ENCODE measurements at places on chromosomes 2 and 18.

DNA sequence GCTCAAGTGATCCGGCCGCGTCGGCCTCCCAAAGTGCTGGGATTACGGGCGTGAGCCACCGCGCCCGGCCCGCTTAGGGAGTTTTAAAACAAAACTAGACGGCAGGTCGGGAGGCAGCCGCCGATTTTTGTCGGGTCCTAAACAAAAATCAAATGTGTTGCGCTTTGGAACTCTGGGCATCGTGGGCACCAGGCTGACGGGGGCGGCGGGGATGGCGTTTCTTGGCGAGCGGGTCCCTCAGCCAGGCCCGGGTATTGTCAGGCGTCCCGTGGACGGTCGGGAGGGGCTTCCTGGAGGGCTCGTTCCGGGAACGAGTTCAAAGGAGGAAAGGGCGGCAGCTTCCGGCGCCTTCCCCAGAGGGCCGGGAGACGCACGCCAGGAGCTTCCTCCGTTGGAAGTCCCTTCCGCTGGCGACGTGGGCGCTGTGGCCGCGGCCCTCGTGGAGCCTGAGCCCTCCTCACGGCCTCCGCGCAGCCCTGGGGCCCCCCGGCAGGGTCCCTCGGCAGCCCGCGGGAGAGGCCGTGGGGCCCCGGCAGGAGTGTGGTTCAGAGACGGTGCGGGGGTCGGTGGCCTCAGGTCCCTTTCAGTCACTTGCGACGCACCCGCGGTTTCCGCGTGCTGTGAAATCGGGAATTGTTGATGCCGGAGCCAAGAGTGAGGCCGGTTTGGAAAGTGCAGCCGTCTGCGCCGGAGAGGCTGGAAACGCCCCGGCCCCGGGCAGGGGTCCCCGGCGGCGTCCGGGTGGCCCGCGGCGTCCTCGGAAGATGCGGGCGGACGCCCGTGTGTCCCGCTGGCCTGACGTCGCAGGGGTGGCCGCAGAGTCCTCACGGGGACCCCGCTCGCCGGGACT lies 59.3 kb downstream of the EMILIN2 start:
- DNase-seq, result no peak

GRCh38 chr2:41379496-41380221 lies 668.2 kb upstream of the PKDCC start:
- DNase-seq, result no peak

GRCh38 chr2:105800036-105800713 lies 55.5 kb downstream of the NCK2 start:
- no peak for DNase-seq

DNA sequence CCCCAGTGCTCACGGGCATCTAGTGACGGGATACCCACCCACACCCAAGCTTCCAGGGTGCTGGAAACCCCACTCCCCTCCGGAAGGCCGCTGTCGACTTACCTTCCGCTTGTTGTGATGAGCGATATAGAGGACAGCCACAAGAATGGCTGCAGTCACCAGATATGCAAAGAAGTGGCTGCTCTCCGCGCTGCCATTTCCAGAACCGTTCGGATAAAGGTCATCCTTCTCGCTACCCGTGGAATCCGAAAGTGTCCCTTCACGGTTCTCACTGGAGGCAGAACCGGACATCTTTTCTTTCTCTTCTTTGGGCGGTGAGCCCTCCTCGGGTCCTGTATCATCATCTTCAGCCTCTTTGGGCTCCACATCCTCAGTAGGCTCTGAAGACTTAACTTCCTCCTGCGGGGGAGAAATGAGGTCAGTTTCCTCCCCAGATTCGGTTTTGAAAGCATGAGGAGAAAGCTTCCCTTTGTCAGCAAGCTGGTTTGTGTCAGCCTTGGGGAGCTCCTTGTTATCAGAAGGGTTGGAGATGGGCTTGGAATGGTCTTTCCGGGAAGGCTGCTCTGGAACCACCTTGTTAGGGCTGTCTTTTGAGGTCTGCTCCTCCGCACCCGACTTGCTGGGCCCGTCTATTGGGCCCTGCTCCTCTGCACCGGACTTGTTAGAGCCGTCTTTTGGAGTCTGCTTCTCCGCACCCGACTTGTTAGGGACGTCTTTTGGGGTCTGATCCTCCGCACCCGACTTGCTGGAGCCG lies 1.2 kb downstream of the TGOLN2 start:
- DNase-seq, result no peak

DNA sequence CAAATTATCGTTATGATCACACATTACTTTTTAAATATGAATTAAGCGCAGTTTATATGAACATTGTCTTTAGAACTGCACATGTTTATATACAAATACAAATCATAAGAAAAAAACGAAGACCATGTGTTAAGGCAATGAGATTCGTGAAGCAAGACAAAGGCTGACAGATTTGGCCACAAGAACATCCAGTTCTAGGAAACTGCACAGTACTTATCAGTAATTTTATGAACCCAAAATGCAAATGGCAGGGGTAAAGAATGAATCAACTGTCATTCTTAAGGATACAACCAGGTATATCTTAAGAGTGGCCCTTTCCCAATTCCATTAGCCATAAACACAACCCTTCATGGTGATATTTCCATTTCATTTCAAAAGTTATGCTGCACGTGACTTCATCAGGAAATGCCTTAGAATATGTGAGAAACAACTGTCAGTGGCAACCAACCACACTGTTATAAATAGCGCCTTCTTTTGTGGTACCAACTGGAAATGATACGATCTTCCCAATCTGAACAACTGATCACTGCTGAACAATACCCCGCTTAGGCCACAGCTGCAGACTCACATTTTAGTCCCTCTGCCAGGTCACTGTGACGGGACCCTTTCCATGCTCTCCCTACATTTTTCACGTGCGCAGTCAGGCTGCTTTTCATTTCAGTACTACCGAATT lies 144.9 kb downstream of the L3MBTL4 start:
- DNase-seq, result no peak

- DNase-seq, result no peak
Observed at GRCh38 chr2:160063271-160063670, 856 bp upstream of the PLA2R1 start.

DNA sequence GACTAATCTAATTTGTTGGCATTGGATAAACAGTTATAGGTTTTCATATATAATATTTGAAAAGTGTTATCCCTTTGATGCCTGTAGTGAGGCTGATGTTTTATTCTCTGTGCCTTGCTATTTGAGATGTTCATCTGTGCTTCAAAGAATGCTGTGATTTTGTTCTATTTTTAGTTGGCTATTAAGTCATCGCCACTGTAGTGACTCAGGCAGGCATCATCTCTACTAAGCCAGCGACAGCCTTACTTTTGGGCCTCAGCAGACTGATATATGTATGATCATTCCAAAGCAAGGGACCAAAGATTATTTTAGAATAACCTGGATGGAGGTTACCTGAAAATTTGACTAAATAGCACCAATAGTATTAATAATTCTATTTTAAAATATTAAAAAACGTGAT lies 1674.5 kb upstream of the NXPH2 start:
- DNase-seq, result no peak

- DNase-seq, result no peak
Observed at GRCh38 chr2:99410276-99410675, 73.1 kb downstream of the EIF5B start.

- DNase-seq, result no peak
Observed at GRCh38 chr2:20403774-20404312, 43.0 kb upstream of the RHOB start.

- DNase-seq, result no peak
Observed at GRCh38 chr2:155913356-155913755, 419.2 kb downstream of the NR4A2 start.

GRCh38 chr2:69594341-69594740 lies 49.2 kb downstream of the AAK1 start:
- DNase-seq, result no peak

GRCh38 chr2:60309941-60310660 lies 243.4 kb downstream of the BCL11A start:
- DNase-seq, result no peak

DNA sequence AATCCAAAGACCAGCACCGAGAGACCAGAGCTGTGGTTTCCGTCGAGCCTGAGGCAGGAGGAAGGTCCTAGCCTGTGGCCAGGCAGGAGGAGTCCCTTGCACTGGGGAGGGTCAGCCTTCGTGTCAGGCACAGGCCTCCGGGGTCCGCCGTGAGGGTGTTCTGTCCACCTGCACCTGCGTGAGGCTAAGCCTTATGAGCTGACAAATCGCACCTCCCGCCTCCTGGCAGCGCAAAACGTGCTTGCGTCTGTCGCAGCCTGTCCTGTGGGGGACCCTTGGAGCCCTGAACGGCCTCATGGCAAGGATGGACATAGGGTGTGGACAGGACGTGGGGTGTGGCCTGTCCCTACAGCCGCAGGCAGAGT lies 73.3 kb downstream of the KCNG2 start:
- DNase-seq, result no peak

DNA sequence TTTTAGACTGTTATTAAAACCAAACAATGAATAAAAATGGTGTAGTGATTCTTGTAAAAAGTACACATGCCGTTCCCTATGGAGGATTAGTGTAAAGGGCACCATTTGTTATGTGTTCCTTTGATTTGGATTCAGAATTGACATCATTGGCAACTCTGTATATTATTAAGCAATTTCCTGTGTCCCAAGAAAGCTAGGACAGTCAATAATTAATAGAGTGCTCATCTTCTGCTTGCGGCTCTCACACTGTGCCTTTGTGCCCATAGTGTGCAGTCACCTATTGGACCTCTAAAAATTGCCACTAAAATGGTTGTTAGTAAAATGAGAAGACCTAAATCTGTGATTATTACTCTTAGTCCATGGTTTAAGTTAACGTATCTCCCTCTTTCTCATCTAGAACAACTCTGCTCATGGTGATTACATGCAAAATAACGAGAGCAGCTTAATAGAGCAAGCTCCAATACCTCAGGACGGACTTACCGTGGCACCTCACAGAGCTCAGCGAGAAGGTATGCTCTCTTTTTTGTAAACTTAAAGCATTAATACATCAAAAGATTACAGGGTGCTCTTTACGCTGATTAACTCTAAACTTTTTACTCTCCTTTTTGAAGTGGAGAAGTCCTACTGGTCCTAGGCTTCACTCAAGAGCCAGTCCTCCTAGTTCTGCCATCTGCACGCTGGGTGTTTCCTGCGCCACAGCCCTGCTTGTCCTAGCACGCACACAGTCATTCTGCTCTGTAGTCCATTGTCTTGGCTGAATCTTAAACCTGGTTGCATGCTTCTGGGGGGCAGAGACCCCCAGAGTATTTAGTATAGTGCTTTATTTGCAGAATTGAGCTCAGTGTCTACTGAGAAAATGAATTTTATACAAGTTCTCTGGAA lies 16.7 kb downstream of the ZCCHC2 start:
- DNase-seq, result no peak

DNA sequence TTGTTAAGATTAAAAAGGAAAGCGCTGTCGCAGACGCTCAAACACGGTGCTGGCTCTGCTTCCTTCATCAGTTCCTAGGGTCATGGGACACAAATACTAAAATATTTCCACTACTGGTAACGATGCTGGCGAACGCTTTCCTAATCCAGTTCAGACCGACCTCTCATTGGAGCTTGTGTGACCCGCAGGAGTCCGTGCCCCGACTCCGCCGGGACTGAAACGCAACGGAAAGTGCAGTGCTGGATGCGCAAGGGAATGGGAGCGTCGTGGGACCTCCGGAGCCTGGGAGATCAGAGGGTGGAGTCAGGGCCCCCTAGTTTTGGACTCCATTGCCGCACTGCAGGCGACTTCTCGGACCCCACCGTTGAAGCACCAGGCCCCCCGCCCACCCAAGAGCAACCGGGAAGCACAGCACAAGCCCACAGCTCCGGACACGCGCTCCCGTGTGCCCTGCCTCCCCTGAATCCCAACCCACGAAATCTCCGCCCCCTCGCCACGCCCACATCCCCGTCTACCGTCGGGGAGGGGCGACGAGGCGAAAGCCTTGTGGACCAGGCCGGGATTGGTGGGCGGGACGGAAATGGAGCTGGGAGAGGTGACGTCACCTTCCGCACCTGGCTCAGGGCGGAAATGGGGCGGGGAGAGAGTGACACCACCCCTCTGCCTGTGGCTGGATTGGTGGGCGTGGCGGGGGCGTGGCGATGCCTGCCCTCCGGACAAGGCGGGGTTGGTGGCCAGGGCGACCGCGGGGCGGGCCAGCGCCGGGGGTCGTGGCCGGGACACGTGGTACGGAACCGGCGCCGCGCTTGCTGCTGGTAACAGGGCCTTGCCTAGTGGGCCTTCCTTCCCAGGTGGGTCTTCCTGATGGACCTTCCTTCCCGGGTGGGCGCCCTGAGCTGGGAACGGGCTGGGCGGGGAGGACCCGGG lies at the start of gene CNDP2:
Gene CNDP2 (plus strand): TSS at position 783 of the 927 bp plus-strand sequence. CDS start 3,611 bp downstream, outside the sequence.
- peak; percentile 96 for DNase-seq

GRCh38 chr2:234814374-234814773 lies 137.4 kb upstream of the SH3BP4 start:
- no peak for DNase-seq

GRCh38 chr2:7681881-7682461 lies 764.8 kb downstream of the RNF144A start:
- no peak for DNase-seq

GRCh38 chr2:200483729-200484198 lies 26.1 kb downstream of the KCTD18 start:
- DNase-seq, result no peak

DNA sequence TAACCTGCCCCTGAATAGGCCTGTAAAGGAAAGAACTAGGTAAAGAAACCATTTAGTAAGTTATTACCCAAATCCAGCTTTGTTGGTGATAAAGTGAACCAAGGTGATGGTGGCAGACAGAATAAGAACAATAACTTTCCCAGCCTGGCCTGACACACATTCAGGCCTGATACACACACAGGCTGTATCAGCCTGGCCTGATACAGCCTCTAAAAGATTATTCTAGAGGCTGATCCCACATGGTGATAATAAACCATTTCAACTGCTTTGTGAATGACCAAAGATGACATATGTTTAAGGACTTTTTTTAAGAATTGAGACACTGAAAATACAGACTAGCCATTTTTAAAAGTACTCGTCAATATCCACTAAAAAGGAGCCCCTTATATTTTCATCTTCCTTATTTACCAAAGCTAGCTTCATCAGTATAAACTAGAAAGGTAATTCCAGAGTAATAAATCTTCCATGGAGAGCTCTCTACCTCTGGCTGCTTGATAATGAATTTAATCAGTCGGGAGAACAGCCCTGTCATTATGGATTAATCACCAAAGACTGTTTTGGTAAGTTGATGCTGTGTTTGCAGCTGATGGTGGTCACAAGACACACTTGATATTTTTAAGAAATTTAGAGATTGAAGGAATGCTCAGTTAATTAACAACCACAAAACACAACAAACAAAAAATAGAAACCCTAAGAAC lies 77.2 kb downstream of the SLC8A1 start:
- DNase-seq, result no peak

GRCh38 chr18:73647391-73647790 lies 500.2 kb downstream of the FBXO15 start:
- DNase-seq, result no peak

GRCh38 chr2:189608795-189609422 lies 28.3 kb upstream of the SLC40A1 start:
- DNase-seq, result no peak

GRCh38 chr18:32847691-32848090 lies 74.9 kb upstream of the KLHL14 start:
- no peak for DNase-seq

DNA sequence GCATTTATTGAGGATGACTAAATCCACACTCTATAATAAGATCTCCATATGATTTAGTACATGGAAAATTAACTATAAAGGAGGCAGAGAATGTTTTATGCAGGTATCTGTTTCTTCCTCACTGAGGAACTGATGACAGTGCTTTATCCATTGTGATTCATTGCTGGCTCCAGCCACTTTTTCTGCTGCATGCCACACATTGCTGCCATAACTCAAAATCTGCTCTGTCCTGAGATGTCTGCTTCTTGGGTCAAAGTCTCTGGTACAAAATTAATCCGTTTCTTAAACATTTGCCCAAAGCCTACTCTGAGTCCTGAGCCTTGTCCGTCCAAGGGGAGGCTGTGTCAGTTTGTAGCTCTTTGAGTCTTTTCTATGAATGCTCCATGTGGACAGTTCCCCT lies 15.5 kb upstream of the ARHGAP28 start:
- DNase-seq, result no peak

GRCh38 chr2:218999881-219000568 lies 6.8 kb upstream of the CRYBA2 start:
- DNase-seq, result peak; percentile 56
